ENCODE measurements at places on chromosomes 7 and 10. TPM values are rescaled to one million over a fixed set of nuclear protein-coding genes. Genes with fewer than 3 reads are reported as not detected.

Gene NPC1L1
- not detected for polyA plus RNA-seq

DNA sequence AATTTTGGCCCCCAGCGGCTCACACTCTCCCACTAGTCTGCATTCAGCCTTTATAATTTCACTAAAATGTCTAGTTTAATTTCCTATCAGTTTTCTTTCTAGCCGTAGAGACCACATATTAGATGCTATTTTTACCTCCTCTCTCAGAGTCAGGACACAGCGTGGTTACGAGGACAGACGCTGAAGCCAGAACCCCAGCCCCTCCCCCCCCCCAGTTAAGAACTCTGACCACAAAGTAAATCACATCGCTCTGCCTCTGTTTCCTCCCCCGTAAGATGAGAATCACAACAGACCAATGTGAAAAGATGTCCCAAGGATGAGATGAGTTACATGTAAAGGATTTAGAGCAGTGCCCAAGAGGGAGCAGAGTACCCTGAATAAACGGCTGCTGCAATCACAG is 11.1 kb upstream of the TARP start:
- no peaks in the 10 kb centered on the region for H3K36me3 ChIP-seq
- no peak overlapping the region for H3K4me3 ChIP-seq
- H3K4me1 ChIP-seq = no peaks in the 10 kb centered on the region
- no peak for DNase-seq
- 0 out of 2 replicates have a peak, but pooled peaks cover 6% of the 10 kb centered on the region for H3K27me3 ChIP-seq

DNA sequence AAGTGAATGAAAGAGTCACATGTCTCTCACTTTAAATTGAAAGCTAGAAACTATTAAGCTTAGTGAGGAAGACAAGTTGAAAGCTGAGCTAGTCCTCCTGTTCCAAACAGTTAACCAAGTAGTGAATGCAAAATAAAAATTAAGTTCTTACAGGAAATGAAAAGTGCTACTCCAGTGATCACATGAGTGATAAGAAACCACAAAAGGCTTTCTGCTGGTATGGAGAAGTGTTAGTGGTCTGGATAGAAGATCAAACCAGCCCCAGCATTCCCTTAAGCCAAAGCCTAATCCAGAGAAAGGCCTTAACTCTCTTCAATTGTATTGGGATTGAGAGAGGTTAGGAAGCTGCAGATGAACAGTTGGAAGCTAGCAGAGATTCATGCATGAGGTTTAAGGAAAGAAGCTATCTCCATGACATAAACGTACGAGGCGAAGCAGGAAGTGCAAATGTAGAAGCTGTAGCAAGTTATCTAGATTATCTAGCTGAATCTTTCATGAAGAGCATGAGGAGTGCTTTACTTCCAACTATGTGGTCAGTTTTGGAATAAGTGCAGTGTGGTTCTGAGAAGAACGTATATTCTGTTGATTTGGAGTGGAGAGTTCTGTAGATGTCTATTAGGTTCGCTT is 261.6 kb downstream of the MDFIC start:
- H3K27me3 ChIP-seq = no peaks in the 10 kb centered on the region
- no peak overlapping the region for H3K4me3 ChIP-seq
- H3K36me3 ChIP-seq = no peaks in the 10 kb centered on the region
- no peaks in the 10 kb centered on the region for H3K4me1 ChIP-seq
- DNase-seq = no peak

- H3K4me1 ChIP-seq = no peaks in the 10 kb centered on the region
- no peak overlapping the region for H3K4me3 ChIP-seq
- H3K27me3 ChIP-seq = peaks cover 5% of the 10 kb centered on the region
- peak overlapping the region; percentile 73 for H3K27ac ChIP-seq
- H3K36me3 ChIP-seq = no peaks in the 10 kb centered on the region
- DNase-seq = peak; percentile 95
Measured at GRCh38 chr10:46255801-46256747, 30.7 kb upstream of the ANTXRL start.

DNA sequence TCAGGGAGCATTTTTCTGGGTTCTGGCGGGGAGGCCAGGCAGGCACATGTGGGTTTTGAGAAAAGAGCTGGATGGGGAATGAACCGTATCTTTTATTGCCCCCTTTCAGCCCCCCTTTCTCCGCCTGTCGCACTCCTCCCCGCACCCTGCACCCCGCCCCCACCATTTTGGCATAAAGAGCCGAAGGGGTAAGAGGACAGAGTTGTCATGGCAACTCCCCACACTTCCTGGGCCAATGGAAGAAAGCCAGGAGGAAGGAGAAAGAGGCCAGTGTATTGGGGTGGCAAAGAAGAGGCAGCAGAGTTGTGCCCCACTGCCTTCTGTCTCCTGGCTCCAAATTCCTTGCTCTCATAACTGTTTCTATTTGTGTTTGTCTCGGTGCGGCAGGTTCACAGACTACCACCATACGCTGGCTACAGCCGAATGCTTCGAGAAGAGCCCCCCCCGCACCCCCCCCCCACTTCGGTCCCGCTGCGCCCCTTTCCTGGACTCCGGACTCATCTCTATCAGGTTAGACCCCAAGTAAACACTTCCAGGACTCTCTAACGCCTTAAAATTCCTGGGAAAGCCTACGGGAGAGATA is 3.4 kb downstream of the KCNIP2 start:
- no peaks in the 10 kb centered on the region for H3K36me3 ChIP-seq
- H3K4me1 ChIP-seq = peaks cover 16% of the 10 kb centered on the region
- peak; percentile 36 for DNase-seq
- peak overlapping the region; percentile 45 for H3K4me3 ChIP-seq
- no peak overlapping the region for H3K27ac ChIP-seq

DNA sequence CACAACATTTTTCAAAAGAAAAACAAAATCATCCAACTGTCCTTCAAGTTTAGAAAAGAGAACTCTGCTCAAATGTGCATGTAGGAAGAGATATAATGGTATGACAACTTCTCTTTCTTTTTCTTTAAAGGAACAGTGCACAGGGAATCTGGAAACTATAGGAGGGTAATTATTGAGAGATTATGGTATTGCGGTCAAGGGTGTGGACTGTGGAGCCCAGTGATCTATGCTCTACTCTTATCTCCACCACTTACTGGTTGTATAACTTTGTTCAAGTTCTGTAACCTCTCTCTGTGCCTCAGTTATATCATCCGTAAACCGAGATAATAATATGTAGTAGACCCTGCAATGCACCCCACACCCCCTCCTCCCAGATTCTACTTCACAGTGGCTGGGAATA is 69.8 kb upstream of the PCGF5 start:
- H3K27ac ChIP-seq = no peak overlapping the region
- H3K36me3 ChIP-seq = no peaks in the 10 kb centered on the region
- H3K4me3 ChIP-seq = no peak overlapping the region
- H3K27me3 ChIP-seq = no peaks in the 10 kb centered on the region
- H3K4me1 ChIP-seq = no peaks in the 10 kb centered on the region
- DNase-seq = no peak

Gene LIPN
- not detected for polyA plus RNA-seq

Gene GPR85
- 4.3 TPM for polyA plus RNA-seq

GRCh38 chr10:97040706-97041105 is 145.1 kb downstream of the SLIT1 start:
- DNase-seq = no peak
- no peaks in the 10 kb centered on the region for H3K36me3 ChIP-seq

Gene SDK1
- polyA plus RNA-seq = 1.2 TPM

GRCh38 chr7:123999703-124000102 is 33.2 kb downstream of the TMEM229A start:
- no peak for DNase-seq
- no peaks in the 10 kb centered on the region for H3K27me3 ChIP-seq
- H3K36me3 ChIP-seq = no peaks in the 10 kb centered on the region
- H3K27ac ChIP-seq = no peak overlapping the region
- no peak overlapping the region for H3K4me3 ChIP-seq
- H3K4me1 ChIP-seq = no peaks in the 10 kb centered on the region

Gene HTR7
- 0.16 TPM for polyA plus RNA-seq

Gene SHH
- polyA plus RNA-seq = not detected

- DNase-seq = peak; percentile 86
- H3K36me3 ChIP-seq = peaks cover under 1% of the 10 kb centered on the region
- H3K27me3 ChIP-seq = no peaks in the 10 kb centered on the region
- H3K4me1 ChIP-seq = peaks cover 15% of the 10 kb centered on the region
Measured at GRCh38 chr10:73910764-73911552, at the start of gene PLAU. TSS of gene PLAU (plus strand) at chr10:73911132. CDS start at chr10:73911556, 424 bp downstream.

- no peak for DNase-seq
- H3K4me1 ChIP-seq = no peaks in the 10 kb centered on the region
- H3K27ac ChIP-seq = peak overlapping the region; percentile 97
- H3K4me3 ChIP-seq = no peak overlapping the region
- H3K36me3 ChIP-seq = no peaks in the 10 kb centered on the region
Measured at GRCh38 chr7:150962290-150962552, 15.9 kb downstream of the KCNH2 start.

DNA sequence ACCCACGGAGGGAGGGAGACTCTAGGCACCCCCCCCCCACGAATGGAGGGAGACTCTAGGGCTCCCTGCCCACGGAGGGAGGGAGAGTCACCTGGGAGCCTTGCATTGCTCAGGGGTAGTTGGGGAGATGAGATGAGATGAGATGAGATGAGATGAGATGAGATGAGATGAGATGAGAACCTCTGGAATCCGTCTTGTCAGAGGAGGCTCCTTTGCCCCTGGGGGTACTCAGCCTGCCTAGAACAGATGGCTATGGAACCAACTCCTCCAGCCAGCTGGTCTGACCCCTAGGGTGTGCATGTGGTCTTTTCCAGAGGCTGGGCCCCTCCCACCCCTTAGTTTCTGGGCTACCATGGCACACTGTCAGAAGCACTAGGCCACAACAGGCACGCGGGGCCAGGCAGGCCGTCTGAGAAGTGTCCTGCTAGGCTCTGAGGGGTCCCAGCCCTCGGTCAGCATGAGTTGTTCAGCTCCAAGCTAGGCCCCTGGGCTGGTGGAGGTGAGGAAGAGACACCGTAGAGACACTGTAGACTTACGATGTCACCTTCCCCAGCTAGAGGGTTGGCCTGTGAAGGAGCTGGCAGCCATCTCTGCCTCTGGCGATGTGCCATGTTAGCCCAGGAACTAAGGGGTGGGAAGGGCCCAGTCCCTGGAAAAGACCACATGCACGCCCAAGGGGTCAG is 8.8 kb downstream of the TSPAN15 start:
- H3K36me3 ChIP-seq = no peaks in the 10 kb centered on the region
- H3K4me1 ChIP-seq = no peaks in the 10 kb centered on the region
- peak overlapping the region; percentile 22 for H3K27ac ChIP-seq
- H3K27me3 ChIP-seq = no peaks in the 10 kb centered on the region
- H3K4me3 ChIP-seq = no peak overlapping the region

- H3K27me3 ChIP-seq = no peaks in the 10 kb centered on the region
- no peaks in the 10 kb centered on the region for H3K36me3 ChIP-seq
- no peak for DNase-seq
Measured at GRCh38 chr7:82410461-82410860, 33.1 kb downstream of the CACNA2D1 start.

GRCh38 chr10:114261076-114261475 is 22.0 kb downstream of the VWA2 start:
- no peaks in the 10 kb centered on the region for H3K36me3 ChIP-seq
- DNase-seq = no peak
- peak overlapping the region; percentile 25 for H3K27ac ChIP-seq

- no peak overlapping the region for H3K27ac ChIP-seq
- H3K36me3 ChIP-seq = peaks cover 32% of the 10 kb centered on the region
- H3K27me3 ChIP-seq = no peaks in the 10 kb centered on the region
- H3K4me1 ChIP-seq = no peaks in the 10 kb centered on the region
- no peak overlapping the region for H3K4me3 ChIP-seq
Measured at GRCh38 chr10:13139150-13139549, 22.2 kb upstream of the MCM10 start.

Measured in SK-N-SH (cell line).